SJSA1 (cell line): ENCODE measurements at places on chromosomes 6 and 20. TPM values are rescaled to one million over a fixed set of nuclear protein-coding genes. Genes with fewer than 3 reads are reported as not detected.

The SPDEF gene
- total RNA-seq = not detected in 2 replicates

The GSTA3 gene
- not detected in 2 replicates for total RNA-seq

The MAFB gene
- total RNA-seq = not detected in 2 replicates

The SOBP gene
- 0.31 and 1.4 TPM in 2 replicates for total RNA-seq

The PGBD1 gene
- 13.4 and 13.5 TPM in 2 replicates for total RNA-seq

The DLK2 gene
- total RNA-seq = 0.16 TPM in 1 of 2 replicates, not detected in the other

The COL9A3 gene
- total RNA-seq = not detected in 2 replicates

The PPIL1 gene
- 46.2 and 83.6 TPM in 2 replicates for total RNA-seq

The BNIP5 gene
- not detected in 2 replicates for total RNA-seq

DNA sequence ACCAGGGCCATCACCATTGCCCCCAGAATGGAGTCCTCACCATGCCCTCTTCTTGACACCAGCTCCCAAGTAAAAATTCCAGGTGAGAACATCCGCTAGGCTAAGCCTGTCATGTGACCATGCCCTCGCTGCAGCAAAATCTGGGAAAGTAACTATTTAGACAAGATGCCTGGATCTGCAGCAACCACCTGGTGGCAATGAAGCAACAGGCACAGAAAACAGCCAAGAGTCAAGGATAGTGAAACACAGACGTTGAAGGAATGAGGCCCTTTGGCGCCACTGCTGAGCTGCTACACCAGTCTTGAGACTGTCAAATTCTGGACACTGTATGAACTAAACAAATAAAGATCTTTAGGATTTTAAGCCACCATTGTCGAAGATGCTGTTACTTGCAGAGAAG, 30.1 kb upstream of the TGM6 start:
- DNase-seq = no peak

GRCh38 chr20:10553326-10553984, 118.3 kb downstream of the SLX4IP start:
- DNase-seq = peak; percentile 74

DNA sequence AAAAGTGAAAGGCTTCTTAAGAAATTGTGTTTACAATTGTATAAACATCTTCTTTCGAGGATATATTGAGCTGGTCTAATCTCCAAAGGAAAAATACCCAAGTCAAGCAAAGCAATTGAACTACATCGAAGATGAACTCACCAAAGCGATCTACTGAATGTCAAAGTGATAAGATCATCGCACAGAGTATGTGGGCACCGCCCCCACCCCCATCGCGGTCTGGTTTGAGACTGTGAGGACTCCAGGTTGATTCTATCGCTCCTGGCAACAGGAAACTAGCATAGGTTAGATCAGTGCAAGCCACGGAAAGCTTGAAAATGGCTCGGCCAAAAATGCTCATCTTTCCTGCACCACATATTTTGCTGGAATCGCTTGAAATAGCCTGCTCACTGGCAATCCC, 133.2 kb upstream of the RPS6KA2 start:
- DNase-seq = no peak

DNA sequence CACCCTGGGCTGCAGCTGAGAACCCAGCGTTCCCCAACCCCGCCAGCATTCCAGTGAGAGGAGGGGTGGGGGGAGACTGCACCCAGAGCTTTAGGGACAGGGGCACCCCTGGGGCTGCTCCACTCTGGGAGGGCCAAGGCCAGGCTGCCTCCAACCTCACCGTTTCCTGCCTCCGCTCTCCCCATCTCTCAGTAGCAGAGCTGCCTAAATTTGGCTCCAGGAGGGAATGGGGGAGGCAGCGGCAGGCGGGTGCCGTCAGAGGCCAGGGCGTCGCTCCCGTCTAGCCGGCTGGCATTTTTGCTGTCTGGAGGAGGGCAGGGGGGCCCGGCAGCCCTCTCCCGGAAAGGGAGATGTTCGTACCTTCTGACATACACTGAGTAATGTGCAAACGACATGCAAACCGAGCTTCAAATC, 46.6 kb downstream of the NOL4L start:
- DNase-seq = no peak

DNA sequence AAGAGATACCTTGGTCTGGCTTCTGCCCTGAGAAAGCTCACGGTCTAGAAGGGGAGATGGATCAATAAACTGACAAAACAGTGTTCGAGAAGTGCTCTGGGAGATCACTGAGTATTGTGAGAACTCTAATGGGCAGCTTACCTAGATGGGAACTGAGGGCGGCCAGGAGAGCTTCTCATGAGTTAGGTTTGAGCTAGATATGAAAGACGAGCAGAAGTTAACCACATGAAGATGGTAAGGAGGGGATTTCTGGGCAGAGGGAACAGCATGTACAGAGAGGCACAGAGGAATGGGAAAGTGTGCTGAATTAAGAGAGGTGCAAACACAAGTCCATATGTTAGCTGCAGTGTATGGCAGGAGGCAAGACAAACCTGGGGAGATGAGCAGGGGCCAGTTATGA, 11.9 kb downstream of the ZFAND3 start:
- no peak for DNase-seq

DNA sequence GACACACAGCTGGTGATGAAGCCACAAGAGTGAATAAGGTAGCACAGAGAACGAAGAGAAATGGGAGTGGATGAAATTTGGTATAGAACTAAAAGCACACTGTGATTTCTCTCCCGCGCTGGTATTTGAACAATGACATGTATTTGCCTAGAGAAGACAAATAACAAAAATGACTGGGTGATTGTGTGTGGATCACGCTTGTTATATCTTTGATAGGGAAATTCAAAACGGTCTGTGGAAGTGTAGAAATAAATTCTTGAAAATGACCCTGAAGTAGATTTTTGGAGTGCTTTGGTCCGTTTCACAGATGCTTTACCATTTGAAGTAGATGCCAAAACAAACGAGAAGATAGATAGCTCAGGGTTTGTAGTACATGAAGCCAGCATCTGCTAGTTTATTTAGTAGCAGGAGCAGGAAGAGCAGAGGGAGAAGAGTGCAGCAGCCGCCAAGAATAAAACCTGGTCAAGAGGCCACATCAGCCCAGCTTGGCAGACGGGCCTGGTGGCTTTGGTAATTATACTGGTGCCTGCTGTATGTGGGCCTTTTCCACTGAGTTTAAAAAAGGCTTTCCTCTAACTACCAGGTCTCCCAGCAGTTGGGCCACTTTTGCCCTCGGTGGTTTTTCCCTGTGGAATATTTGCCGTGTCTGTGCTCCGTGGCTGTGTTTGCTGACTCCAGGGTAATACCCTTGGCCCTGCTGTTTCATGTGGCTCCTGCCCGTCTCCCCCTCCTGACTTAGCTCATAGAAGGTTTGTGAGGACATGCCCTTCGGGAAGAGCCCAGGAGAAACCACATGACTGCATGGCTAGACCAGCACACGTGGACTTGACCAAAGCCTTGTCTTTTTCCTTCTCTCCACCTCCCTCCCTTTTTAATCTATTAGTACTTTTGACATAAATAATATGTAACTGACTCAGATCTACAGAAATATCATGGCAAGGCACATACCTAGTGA, 294.0 kb downstream of the SOX4 start:
- no peak for DNase-seq

DNA sequence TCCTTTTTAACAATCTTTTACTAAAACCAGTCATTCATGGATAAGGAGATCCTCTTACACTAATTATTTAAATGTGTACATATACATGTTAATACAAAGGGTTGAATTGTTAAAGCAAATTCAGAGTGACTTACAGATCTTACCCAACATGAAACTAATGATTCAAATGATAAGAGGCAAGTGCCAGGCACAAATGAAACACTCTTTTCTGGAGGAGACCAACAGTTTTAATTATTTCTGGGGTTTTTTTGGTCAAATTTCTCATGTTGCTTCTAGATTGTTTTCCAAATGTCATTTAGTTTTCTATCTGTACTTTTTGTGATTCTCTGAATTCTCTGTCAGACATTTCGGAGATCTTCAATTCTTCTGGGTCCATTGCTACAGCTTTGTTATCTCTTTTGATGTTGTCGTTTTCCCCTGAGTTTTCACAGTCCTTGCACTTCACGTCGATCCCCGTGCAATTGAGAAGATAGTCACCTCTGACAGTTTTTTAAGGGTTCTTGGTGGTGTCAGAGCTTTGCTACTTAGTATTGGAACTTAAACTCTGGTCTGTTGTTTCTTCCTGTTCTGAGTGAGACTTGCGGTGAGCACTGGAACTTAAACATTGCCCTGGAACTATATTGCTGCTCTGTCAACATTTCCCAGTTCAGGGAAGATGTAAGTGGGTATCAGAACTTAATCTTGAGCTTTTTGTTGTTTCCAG, 23.2 kb downstream of the MAS1 start:
- DNase-seq = no peak

GRCh38 chr20:50980851-50981713, 22.5 kb downstream of the MOCS3 start:
- peak; percentile 65 for DNase-seq

DNA sequence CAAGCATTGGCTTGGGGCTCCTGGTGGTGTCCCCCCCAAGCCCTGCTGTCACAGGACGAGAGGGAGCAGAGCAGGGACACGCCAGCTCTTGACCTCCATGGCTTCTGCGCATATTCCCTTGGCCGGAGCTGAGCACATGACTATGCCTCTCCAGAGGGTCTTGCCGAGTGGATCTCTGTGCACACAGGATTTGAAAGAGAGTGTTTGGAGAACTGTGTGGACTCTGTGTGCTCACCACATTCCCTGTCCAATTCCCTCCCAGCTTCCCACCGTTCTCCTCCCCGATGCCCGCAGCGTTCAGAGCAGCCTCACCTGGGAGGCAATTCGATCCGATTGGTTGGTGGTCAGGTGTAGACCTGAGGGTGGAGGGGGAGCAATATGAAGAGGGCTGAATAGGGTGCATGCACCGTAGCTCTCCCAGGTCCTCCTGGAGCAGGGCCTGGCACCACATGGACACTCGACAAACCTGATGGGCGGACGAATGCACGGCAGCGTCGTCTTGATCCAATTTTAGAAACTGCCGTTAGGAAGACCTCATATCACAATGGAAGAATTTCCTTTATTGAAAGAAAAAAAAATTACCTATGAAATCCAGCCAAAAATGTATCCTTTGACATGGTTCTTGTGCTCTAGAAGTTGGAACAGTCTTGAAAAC, 287.8 kb downstream of the CDH4 start:
- no peak for DNase-seq

DNA sequence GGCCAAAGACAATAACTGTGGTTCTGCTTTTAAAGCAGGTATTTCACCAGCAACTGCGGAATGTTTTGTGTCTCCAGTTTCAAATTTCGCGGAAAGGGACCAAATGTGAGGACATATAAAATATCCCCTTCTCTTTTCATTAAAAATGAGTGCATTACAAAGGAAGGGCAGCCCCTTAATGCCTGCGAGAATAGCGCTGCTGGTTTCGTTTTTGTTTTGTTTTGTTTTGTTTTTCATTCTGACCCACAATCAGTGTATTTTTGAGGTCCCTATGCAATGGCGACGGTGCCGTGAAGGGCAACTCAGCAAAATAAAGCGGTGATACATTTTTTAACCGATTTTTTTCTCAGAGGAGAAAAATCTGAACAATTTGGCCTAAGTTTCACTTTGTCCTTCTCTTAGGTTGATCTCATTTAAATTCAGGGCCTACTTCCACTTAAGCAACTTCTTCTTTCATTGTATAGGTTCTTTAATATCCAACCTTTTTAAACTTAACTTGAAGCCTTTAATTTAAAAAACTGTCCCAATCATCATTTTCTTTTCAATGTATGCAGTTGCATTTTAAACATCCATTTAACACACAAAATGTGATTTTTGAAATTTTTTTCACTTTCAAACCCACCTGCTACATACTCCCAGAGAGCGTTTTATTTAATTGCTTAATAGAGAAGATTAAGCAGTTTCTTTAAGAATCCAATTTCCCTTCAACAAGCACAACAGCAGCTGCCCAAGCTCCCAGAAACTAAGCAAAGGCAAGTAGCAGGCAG, 2.9 kb upstream of the HIVEP2 start:
- DNase-seq = no peak

- no peak for DNase-seq
Measured at GRCh38 chr20:57135875-57136274, 130.6 kb downstream of the BMP7 start.

GRCh38 chr20:58684291-58684690, 8.3 kb upstream of the NPEPL1 start:
- DNase-seq = no peak

GRCh38 chr20:1266167-1266973, at the start of gene SNPH:
Gene SNPH, plus strand, starts transcription at chr20:1266294. Its CDS starts 29,946 bp downstream, at chr20:1296240.
- peak; percentile 56 for DNase-seq

- DNase-seq = peak; percentile 73
Measured at GRCh38 chr6:113776998-113777397, 80.1 kb upstream of the MARCKS start.

DNA sequence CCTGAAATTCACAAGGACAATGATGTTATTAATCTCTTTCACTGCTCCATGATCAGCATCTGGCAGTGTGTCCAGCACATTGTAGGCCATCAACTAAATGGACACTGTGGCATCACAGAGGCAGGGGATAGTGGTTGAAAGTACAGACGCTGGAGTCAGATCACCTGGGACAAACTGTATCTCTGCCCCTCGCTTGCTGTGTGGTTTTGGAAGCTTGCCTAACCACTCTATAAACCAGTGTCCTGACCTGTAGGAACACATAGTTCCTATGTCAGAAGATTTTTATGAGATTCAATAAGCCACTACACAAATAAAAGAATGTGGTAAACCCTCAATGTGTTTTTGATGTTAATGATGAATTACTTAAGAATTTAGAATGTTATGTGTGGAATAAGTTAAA, 219.3 kb upstream of the RNF217 start:
- DNase-seq = no peak

- DNase-seq = no peak
Measured at GRCh38 chr6:32087574-32088486, 21.3 kb downstream of the TNXB start.

- DNase-seq = no peak
Measured at GRCh38 chr6:114650891-114651290, 308.1 kb upstream of the HS3ST5 start.

GRCh38 chr6:37488476-37488875, 11.2 kb downstream of the CCDC167 start:
- DNase-seq = no peak

DNA sequence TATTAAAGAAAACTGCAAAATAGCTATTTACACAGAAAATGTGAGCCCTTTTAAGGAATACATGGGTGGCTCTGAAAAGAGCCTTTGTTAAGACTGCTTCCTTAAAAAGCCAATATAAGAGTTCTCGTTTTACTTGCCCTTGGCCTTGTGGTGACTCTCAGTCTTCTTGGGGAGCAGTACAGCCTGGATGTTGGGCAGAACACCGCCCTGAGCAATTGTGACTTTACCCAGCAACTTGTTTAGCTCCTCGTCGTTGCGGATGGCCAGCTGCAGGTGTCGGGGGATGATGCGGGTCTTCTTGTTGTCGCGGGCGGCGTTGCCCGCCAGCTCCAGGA, 111.5 kb downstream of the HFE start:
- DNase-seq = no peak
